ENCODE measurements at places on chromosomes 5 and 9.

DNA sequence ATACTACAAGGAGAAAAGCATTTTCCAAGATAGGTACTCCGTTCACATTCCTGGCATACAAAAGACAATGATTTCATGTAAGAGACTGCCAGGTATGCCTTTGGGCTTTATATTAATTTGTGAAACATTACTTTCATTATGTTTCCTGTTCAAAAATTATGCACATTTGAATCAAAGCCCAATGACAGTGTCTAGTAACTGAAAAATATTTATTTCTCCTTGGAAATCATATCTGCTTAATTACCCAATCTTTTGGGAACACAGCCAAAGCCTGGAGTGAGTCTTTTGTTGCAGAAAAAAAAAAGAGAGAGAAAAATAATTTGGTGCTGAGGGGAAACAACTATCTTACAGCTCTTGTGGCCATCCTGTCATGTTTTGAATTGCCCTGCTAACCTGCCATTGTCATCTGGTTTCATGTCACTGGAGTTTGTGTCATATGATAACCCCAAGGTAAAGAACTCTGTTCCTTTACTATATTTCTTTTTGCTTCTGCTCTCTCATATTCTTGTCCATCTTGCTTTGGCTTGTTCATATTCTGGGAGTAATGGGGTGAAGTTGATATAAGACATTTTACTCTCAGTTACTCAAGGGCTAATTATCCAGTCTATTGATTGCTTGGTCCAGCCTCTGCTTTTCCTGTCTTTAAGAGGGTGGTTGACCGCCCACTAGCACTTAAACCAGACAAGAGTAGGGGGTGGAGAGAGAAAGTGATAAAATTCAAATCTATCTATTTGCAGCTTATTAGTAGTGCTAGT, 238.3 kb upstream of the NUDT12 start:
- no peak for DNase-seq

- no peak for DNase-seq
Observed at GRCh38 chr5:90983148-90983547, 400.0 kb downstream of the ARRDC3 start.

DNA sequence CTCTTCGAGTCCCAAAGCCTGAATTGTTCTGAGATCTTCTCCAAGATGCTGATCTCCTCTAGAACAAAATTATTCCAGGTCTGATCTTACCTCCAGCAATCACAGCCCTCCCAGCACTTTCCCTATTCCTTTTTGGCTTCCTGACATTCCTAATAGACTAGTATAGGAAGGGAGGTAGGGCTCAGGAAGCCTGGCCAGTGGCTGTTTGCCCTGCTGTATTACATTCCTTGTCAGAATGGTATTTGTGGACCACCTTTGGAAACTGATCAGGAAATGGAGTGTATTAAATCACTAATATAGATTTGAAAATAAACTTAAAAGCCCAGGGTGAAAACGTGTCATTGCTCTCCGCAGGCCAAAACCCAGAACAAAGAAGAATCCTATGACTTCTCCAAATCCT, 74.3 kb upstream of the ENTREP1 start:
- DNase-seq: no peak

DNA sequence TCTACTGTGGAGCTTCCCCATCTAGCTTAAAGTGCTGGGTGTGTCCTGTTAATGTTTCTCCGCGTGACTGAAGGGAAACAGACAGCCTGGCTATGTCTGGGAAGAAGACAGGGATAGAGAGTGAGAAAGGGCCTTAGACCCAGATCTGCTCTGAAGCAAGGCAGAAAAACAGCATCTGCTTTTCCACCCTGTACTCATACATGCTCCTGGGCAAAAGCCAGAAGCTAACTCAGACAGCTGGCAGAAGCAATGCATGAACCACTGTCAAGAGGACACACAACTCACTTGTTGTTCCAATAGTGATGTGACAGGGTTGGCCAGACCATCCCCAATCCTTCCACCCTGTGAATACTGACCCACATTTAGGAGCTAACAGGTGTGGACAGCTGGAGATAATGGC, 63.3 kb downstream of the DPYSL3 start:
- no peak for DNase-seq
